ENCODE measurements at places on chromosomes 11 and 22. TPM values are rescaled to one million over a fixed set of nuclear protein-coding genes. Genes with fewer than 3 reads are reported as not detected.

- H3K27me3 ChIP-seq, result peaks cover 3% of the 10 kb centered on the region
- H3K4me3 ChIP-seq, result no peak overlapping the region
- DNase-seq, result no peak
- peaks cover 8% of the 10 kb centered on the region for H3K4me1 ChIP-seq
- no peak overlapping the region for H3K27ac ChIP-seq
Measured at GRCh38 chr11:120186774-120187591, 23.8 kb upstream of the OAF start.

DNA sequence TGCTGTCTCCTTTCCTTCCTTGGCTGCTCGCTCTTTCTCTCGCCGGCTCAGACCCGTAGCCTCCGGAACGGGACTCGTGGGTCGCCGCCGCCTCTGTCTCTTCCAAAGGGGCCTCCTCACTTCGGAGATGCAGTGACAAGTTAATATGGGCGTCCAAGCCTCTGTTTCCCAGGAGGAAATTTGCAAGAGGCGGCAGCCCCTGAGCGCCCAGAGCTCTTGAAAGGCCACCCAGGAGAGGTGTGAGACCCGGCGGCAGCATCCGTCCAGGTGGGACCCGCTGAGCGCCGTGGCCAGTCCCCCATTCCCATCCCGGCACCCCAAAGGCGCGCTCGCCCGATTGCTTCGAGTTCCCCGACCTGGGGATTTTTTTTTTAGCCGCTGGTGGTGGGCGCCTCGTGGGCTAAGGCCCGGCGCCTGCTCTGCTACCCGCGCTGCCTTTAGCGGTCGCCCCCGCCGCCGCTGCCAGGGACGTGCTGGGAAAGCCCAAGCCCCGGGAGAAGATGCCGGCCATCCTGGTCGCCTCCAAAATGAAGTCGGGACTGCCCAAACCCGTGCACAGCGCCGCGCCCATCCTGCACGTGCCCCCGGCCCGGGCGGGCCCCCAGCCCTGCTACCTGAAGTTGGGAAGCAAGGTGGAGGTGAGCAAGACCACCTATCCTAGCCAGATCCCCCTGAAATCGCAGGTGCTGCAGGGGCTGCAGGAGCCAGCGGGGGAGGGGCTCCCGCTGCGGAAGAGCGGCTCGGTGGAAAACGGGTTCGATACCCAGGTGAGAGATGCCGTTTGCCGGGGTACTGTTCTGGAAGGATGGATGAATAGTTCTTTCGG lies 772 bp downstream of the NAV2 start:
- no peak overlapping the region for H3K27ac ChIP-seq
- no peaks in the 10 kb centered on the region for H3K36me3 ChIP-seq
- H3K27me3 ChIP-seq, result peaks cover 44% of the 10 kb centered on the region
- peak; percentile 11 for DNase-seq

DNA sequence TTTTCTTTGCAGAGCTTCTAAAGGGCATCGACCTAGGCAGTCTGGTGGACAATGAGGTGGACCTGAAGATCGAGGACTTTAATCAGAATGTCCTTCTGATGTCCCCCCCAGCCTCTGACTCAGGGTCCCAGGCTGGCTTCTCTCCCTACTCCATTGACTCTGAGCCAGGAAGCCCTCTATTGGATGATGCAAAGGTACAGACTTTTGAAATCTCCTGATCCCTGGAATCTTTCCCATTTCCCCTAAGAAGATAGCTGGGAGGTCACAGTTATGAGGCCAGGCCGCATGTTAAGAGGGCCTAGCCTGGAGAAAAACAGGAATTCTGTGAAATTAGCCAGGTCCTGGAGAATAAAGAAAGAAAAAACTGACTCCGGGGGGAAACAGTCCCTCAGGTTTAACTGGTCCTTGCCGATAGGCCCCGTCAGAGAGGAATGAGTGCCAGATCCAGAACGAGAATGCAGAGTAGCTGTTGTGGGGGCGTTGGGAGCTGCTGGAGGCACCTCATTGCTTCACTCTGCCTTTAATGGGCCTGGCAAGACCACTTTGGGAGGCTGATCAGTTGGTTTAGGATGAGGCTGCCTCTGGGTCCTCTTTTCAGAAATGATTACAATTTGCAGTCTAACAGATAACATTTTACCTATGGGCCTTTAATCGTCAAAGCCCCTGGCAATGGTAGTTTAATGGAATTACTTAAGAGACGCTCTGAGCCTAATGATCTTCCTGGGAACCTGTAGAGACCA lies 39.2 kb downstream of the SHISA8 start:
- peak overlapping the region; percentile 95 for H3K27ac ChIP-seq
- H3K36me3 ChIP-seq, result peaks cover 75% of the 10 kb centered on the region
- DNase-seq, result no peak
- H3K4me3 ChIP-seq, result no peak overlapping the region
- H3K27me3 ChIP-seq, result no peaks in the 10 kb centered on the region
- H3K4me1 ChIP-seq, result peaks cover 77% of the 10 kb centered on the region

DNA sequence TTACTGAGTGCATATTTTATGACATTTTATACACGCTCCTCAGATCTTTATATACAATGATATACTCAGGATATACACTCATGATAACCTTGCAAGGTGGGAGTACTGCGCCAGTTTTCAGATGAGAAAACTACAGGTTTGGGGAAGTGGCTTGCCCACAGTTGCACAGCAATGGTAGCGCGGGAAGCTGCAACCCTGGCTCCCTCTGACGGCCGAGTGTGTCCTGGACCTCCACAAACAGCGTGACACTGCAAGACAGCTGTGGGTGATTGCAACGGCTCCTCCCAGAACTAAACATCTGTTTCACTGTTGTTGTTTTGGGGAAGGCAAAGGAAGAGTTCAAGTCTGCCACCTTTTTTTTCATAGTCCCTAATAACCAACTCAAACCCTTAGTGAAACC lies 47.0 kb downstream of the PACSIN2 start:
- peaks cover 12% of the 10 kb centered on the region for H3K36me3 ChIP-seq
- no peaks in the 10 kb centered on the region for H3K27me3 ChIP-seq
- DNase-seq, result peak; percentile 26
- H3K4me3 ChIP-seq, result no peak overlapping the region
- no peak overlapping the region for H3K27ac ChIP-seq
- H3K4me1 ChIP-seq, result peaks cover 57% of the 10 kb centered on the region

DNA sequence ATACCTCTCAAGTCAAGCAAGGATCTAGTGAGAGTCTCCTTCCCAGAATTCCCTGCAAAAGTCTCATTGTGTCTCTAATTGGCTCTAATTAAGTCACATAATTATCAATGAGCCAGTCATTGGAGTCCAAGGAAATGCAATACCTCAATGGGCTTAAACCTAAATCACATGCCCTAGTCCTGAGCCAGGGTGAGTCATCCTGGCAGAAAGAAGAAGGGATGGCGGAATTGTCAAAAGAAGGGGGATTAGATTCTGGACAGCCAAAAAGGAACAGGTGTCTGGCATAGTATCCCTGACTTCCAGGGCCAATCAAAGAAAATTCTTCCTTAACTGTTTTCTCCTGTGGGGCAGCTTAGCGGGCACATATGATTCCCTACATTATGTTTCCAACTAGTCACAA lies 25.1 kb upstream of the LDLRAD3 start:
- H3K4me1 ChIP-seq, result no peaks in the 10 kb centered on the region
- H3K27me3 ChIP-seq, result peaks cover 14% of the 10 kb centered on the region
- no peak overlapping the region for H3K27ac ChIP-seq
- DNase-seq, result no peak

GRCh38 chr11:118666371-118666770 lies 13.1 kb downstream of the TREH start:
- H3K4me3 ChIP-seq, result no peak overlapping the region
- DNase-seq, result no peak
- H3K27ac ChIP-seq, result no peak overlapping the region
- H3K27me3 ChIP-seq, result no peaks in the 10 kb centered on the region
- H3K4me1 ChIP-seq, result peaks cover 5% of the 10 kb centered on the region

DNA sequence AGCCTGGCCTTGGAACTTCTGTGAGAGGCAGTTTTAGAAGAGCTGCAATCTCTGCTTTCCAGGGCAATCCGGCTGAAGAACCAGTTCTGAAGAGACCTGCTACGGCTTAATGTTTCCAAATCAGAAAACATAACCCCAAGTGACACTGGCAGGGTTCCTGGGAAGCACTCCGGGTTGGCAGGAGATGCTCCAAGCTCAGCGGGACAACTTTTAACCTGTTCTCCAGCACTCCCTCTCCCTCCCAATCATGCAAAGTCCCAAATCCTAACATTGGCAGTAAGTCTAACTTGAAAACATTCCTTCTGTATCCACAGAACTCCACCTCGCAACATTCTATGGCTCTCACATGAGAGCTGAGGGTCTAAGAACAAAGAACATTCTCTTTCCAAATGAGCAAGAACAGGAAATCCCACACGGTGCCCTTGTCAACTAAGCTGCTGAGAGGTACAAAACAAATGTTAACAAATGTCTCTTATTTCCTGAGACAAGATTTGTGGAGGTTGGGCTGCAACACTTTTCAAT lies 48.5 kb upstream of the MN1 start:
- no peak for DNase-seq
- no peaks in the 10 kb centered on the region for H3K4me1 ChIP-seq
- no peaks in the 10 kb centered on the region for H3K27me3 ChIP-seq
- no peak overlapping the region for H3K27ac ChIP-seq

- H3K27me3 ChIP-seq, result no peaks in the 10 kb centered on the region
- no peak for DNase-seq
- H3K4me1 ChIP-seq, result no peaks in the 10 kb centered on the region
- H3K4me3 ChIP-seq, result no peak overlapping the region
- H3K27ac ChIP-seq, result no peak overlapping the region
Measured at GRCh38 chr22:46195487-46196165, 45.3 kb downstream of the PPARA start.

GRCh38 chr11:36105743-36106581 lies 162.1 kb downstream of the LDLRAD3 start:
- peaks cover 4% of the 10 kb centered on the region for H3K27me3 ChIP-seq
- no peak overlapping the region for H3K27ac ChIP-seq
- no peaks in the 10 kb centered on the region for H3K36me3 ChIP-seq
- no peaks in the 10 kb centered on the region for H3K4me1 ChIP-seq
- H3K4me3 ChIP-seq, result no peak overlapping the region

GRCh38 chr11:17760102-17761029 lies 25.8 kb downstream of the KCNC1 start:
- peak; percentile 56 for DNase-seq
- no peaks in the 10 kb centered on the region for H3K4me1 ChIP-seq
- H3K27me3 ChIP-seq, result no peaks in the 10 kb centered on the region
- H3K36me3 ChIP-seq, result no peaks in the 10 kb centered on the region
- no peak overlapping the region for H3K4me3 ChIP-seq
- H3K27ac ChIP-seq, result no peak overlapping the region

DNA sequence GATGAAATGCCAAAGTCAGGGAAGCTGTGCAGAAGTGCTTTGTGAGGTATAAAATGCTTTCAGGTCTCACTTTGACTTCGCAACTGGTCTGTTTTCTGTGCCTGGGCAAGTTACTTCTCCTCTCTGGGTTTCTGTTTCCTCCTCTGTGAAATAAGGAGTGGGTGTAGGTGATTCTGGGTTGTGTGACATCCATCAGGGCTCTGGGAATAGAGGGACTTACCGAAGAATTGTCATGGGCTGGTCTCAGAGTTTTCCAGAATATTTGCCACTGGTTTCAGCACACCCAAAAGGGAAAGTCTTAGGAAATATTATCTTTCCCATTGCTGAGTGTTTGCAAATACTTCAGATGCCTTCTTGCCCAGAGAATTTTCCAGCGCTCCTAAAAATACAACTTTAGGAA lies 118.4 kb downstream of the KIAA1671 start:
- H3K4me1 ChIP-seq, result peaks cover 85% of the 10 kb centered on the region
- DNase-seq, result peak; percentile 52
- peak overlapping the region; percentile 90 for H3K27ac ChIP-seq
- peaks cover 2% of the 10 kb centered on the region for H3K36me3 ChIP-seq
- H3K27me3 ChIP-seq, result no peaks in the 10 kb centered on the region
- H3K4me3 ChIP-seq, result peak overlapping the region; percentile 79

DNA sequence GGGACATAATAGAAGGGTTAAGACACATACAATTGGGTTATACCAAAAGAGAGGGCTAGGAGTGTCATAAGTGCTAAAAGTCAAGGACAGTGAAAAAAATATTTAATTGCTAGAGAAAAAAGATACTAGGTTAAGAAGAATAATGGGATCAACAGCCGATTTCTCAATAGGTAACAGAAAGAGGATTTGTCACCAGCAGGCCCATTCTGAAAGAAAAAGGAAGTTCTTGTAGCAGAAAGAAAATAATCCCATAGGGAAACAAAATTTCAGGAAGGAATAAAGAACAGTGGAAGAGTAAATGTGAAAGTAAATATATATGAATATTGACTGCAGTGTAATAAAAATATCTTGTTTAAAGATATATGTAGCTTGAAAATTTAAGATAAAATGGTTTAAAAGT lies 43.3 kb upstream of the ADORA2A start:
- no peak overlapping the region for H3K4me3 ChIP-seq
- H3K4me1 ChIP-seq, result peaks cover 11% of the 10 kb centered on the region
- H3K36me3 ChIP-seq, result peaks cover 12% of the 10 kb centered on the region

- H3K4me1 ChIP-seq, result no peaks in the 10 kb centered on the region
- no peak for DNase-seq
- H3K4me3 ChIP-seq, result no peak overlapping the region
- no peak overlapping the region for H3K27ac ChIP-seq
Measured at GRCh38 chr11:93033093-93033492, 63.6 kb downstream of the MTNR1B start.

- peak overlapping the region; percentile 96 for H3K4me3 ChIP-seq
- H3K27ac ChIP-seq, result peak overlapping the region; percentile 99
- no peaks in the 10 kb centered on the region for H3K27me3 ChIP-seq
- H3K36me3 ChIP-seq, result peaks cover 9% of the 10 kb centered on the region
Measured at GRCh38 chr11:9459667-9460321, 1.0 kb upstream of the ZNF143 start.

- no peaks in the 10 kb centered on the region for H3K36me3 ChIP-seq
- DNase-seq, result no peak
- H3K27ac ChIP-seq, result no peak overlapping the region
- peaks cover 6% of the 10 kb centered on the region for H3K4me1 ChIP-seq
- peaks cover 28% of the 10 kb centered on the region for H3K27me3 ChIP-seq
Measured at GRCh38 chr22:46028106-46028991, 51.4 kb upstream of the WNT7B start.

- no peaks in the 10 kb centered on the region for H3K36me3 ChIP-seq
- H3K27ac ChIP-seq, result no peak overlapping the region
Measured at GRCh38 chr11:117544130-117544800, 216.6 kb downstream of the CEP164 start.

- peak; percentile 37 for DNase-seq
- no peaks in the 10 kb centered on the region for H3K27me3 ChIP-seq
- H3K36me3 ChIP-seq, result no peaks in the 10 kb centered on the region
Measured at GRCh38 chr11:117816846-117817367, 7.6 kb downstream of the FXYD2 start.

APOBEC3B gene
- 5.5 TPM for total RNA-seq

PRR5L gene
- 11.2 TPM for total RNA-seq

PDGFD gene
- total RNA-seq, result not detected

CCDC134 gene
- total RNA-seq, result 19.3 TPM

PHF21B gene
- not detected for total RNA-seq

TFIP11 gene
- 34.4 TPM for total RNA-seq

GRIA4 gene
- total RNA-seq, result not detected

All from activated naive CD4-positive, alpha-beta T cell treated with anti-CD3 and anti-CD28 coated beads for 36 hours (primary cell).